CD4-positive, alpha-beta T cell (primary cell): ENCODE measurements at places on chromosomes 4 and X.

DNA sequence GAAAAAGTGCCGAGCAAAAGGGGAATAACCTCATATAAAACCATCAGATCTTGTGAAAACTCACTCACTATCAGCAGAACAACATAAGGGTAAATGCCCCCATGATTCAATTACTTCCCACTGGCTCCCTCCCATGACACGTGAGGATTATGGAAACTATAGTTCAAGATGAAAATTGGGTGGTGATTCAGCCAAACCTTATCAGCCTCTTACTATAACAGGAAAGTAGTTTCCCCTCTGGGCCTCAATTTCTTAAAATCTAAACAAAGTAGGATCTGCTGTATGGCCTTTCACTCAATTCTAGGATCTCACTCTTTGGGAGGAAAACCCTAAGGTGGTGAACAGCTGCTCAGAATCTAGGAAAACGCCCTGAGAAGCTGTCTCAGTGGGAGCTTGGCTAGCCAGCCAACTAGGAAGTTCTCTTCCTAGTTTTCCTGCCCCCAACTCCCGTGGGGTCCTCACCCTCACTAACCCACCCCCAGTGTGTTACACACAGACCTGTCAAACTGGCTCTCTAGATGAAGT is 1017.1 kb upstream of the HS3ST1 start:
- DNase-seq: no peak

GRCh38 chr4:93182722-93183121 is 645.8 kb upstream of the ATOH1 start:
- no peak for DNase-seq

DNA sequence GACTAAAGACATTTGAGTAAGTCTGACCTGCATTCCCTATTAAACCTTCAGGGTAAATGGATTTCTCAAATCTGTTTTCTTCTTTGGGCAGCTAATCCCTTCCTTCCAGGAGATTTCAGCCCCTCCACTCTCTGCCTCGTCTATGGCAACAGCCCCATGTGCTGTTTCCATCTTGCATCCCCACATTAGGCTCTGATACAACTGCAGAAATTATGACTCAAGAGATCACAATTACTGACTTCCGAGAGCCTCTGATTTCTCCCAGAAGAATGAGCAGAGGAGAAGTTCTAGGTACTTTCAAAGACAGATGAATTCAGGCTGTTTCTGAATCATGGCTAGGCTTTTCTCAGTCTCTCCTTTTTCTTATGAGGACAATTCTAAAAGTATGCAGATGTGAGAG is 38.7 kb downstream of the RAI2 start:
- DNase-seq: no peak

GRCh38 chrX:23626651-23627050 is 40.6 kb upstream of the PRDX4 start:
- DNase-seq: no peak

- no peak for DNase-seq
These were observed 31.9 kb downstream of the MGAT4D start for GRCh38 chr4:140466146-140466545.

GRCh38 chr4:37434469-37434868 is 189.9 kb downstream of the NWD2 start:
- no peak for DNase-seq

DNA sequence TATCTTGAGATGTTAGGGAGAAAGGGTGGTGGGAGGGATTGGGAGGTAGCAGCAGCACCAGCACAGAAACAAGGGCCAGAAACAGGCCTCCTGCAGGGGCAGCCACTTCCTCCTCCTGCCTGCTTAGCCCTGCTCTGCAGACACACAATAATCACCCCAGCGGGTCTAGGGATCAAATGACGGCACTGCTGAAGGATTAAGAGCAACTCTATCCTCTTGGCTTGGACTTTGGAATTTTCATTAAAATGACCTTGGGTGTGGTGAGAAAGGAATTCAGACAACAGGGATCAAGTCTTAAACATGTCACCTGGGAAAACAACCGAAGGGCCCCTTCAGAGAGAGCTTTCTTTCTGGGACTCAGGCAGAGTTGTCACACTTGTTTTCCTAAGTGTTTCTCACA is 353.4 kb downstream of the SPRY1 start:
- DNase-seq: no peak

- no peak for DNase-seq
These were observed 14.8 kb downstream of the FAM9B start for GRCh38 chrX:9019151-9019550.

DNA sequence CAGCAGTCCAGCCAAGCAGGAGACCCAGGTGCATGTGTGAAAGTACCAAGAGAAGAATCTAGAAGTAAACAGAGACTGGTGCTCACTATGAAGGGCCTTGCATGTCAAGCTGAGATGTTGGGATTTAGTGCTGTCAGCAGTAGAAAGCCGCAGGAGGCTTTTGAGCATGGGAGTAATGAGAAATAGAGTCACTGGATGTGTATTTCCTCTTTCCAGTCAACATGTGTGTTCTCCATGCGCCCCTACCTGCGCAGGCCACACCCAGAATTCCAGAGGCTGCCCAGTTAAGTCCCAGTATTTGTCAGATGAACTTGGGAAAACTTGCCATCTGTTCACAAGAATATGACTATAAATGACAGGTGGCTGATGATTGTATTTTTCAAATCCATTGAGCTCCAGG is 4.5 kb upstream of the MAMLD1 start:
- no peak for DNase-seq
